ENCODE measurements at places on chromosomes 7 and 10. TPM values are rescaled to one million over a fixed set of nuclear protein-coding genes. Genes with fewer than 3 reads are reported as not detected.

DNA sequence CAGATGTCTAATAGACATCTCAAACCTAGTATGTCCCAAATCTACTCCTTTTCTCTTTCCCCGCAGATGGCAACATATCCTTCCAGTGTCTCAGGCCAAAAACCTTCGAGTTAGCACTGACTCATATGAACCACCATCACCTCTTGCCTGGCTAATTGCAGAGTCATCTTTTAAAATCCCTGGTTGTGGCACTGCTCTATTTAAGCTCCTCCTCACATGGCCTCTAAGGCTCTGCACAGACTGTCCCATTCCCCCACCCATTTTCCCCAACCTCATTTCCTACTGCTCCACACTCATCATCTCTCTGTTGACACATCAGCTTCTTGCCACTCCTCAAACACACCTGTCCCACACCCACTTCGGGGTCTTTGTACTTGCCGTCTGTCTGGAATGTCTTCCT is 16.8 kb upstream of the HBP1 start:
- H3K4me3 ChIP-seq = no peak overlapping the region
- no peak for DNase-seq
- no peak overlapping the region for H3K27ac ChIP-seq
- no peaks in the 10 kb centered on the region for H3K4me1 ChIP-seq
- no peaks in the 10 kb centered on the region for H3K36me3 ChIP-seq
- peaks cover 2% of the 10 kb centered on the region for H3K27me3 ChIP-seq

GRCh38 chr7:92765725-92766124 is 70.6 kb downstream of the CDK6 start:
- no peak overlapping the region for H3K4me3 ChIP-seq
- peaks cover 4% of the 10 kb centered on the region for H3K36me3 ChIP-seq
- H3K27me3 ChIP-seq = no peaks in the 10 kb centered on the region

DNA sequence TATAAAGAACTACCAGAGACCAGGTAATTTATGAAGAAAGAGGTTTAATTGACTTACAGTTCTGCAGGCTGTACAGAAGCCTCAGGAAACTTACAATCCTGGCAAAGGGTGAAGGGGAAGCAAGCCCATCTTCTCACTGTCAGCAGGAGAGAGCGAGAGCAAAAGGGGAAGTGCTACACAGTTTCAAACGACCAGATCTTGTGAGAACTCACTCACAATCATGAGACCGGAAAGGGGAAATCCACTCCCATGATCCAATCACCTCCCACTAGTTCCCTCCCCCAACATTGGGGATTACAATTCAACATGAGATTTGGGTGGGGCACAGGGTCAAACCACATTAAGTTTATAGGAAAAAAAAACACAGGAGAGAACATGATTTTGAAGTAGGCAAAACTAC is 222.1 kb upstream of the SHH start:
- H3K4me1 ChIP-seq = no peaks in the 10 kb centered on the region
- no peaks in the 10 kb centered on the region for H3K27me3 ChIP-seq
- no peak overlapping the region for H3K4me3 ChIP-seq
- no peak for DNase-seq
- no peak overlapping the region for H3K27ac ChIP-seq

DNA sequence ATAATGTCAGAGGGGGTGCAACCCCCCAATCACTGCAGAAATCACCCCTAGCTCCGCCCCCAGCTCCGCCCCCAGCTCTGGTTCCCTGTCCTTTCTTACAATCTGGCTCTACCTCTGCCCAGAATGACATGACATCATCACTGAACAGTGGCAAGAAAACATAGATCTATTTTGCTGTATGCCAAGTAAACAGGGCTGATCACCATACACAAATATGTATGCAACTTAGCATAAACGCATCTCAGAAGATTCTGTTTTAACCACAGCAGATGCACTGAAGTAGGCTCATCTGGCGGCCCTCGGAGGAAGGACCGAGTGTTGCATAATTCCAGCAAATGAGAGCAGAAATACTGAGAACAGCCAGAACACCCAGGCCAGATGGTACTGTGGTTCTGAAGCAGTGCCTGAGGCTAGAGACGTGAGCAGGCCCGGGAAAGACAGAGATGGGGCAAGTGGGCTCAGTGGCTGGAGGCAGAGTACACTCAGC is 293.3 kb upstream of the KLF14 start:
- peaks cover 12% of the 10 kb centered on the region for H3K27me3 ChIP-seq
- peaks cover 82% of the 10 kb centered on the region for H3K4me1 ChIP-seq
- no peak overlapping the region for H3K27ac ChIP-seq
- peak overlapping the region; percentile 26 for H3K4me3 ChIP-seq
- peak; percentile 25 for DNase-seq
- H3K36me3 ChIP-seq = no peaks in the 10 kb centered on the region

- H3K4me3 ChIP-seq = no peak overlapping the region
- no peak for DNase-seq
- no peaks in the 10 kb centered on the region for H3K27me3 ChIP-seq
- H3K4me1 ChIP-seq = no peaks in the 10 kb centered on the region
Measured at GRCh38 chr10:110405380-110405779, 92.3 kb upstream of the DUSP5 start.

DNA sequence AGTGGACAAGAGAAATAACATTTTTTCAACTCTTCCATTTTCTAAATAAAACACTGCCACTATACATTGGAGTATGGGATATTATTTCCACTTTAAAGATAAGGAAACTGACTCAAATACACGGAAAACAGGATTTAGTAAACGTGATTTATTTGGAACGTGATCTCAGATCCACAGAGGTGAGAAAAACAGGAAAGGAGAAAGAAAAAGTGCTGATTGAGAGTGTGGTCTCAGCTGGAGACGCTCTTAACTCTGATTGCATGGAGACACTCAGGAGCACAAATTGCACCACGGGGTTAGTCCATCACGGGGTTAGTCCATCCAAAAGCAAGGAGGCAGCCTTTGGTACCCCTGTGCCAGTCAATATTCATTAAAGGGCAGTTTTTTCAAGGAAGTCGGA is 142.5 kb downstream of the GNAT3 start:
- H3K27me3 ChIP-seq = no peaks in the 10 kb centered on the region
- no peaks in the 10 kb centered on the region for H3K4me1 ChIP-seq
- H3K27ac ChIP-seq = no peak overlapping the region

ACHE gene
- not detected for polyA plus RNA-seq

MLXIPL gene
- polyA plus RNA-seq = not detected

C7orf57 gene
- not detected for polyA plus RNA-seq

AGR2 gene
- not detected for polyA plus RNA-seq

ITGA8 gene
- polyA plus RNA-seq = not detected
